ENCODE measurements at places on chromosomes 7 and 10.

DNA sequence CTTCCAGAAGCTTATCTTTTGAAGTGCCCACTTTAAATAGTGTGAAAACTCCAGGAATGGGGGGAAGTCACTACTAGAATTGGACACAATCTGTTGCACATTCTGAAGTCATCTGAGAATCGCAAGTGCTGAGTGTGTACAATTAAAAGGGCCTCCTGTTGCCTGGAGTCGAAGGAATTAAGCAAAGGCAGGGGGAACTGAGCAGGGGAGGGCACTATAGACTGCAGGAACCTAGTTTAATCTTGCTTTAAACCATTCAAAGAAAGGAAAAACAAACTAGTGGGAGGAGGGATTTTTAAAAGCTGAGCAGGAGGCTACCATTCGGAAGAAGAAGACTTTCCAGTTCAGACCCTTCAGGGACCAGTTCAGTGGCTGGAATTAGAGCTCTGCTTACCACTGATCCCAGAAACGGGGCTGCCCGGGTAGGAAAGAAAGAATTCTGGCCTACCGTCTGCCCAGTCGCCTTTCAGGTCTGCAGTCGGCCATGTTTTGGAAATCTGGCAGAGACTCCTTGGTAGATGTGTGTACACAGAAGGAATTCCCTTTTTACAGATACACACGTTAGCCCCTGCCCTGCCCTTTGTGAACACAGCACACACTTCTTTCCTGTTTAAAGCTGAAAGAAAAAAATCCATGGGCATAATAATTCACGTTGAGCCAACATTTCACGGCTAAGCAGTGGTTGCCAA, 610.6 kb upstream of the FOXK1 start:
- no peak for DNase-seq

DNA sequence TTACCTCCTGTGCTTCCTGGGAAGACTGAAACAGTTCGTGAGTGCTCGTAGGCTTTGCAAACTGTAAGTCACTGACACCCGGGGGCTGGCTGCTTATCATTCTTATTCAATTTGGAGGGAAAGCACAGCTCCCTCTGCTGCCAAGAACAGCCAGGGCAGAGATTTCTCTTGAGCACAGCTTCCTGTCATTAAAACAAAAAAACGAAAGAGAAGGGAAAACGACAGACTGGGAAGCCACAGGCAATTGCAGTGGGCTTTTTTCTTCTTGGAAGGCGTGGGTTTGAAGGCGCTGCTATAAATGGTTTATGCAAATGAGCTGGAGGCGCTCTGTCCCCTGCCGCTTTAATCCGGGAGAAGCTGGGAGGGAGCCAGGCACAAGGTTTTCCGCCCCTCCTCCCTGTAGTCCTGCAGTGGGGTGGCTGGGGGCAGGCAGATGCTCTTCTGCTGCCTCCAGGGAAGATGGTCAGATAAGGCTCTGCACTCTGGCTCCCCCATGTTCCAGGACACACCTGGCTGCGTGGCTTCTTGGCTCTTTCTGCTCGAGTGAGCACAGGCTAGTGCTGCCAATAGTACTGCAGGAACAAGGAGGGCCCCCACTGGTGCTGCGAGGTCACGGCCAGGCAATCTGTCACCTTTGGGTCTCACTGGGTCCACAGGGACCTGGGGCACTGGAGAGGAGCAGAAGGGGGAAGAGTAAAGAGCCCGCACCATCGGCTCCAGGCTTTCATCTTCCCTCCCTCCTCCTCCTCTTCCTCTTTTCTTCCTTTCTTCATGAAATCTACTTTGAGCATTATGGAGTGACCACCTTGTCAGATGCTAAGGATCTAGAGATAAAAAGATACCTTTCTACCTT, 49.5 kb downstream of the NEURL1 start:
- peak; percentile 76 for DNase-seq

- DNase-seq: no peak
Observed at GRCh38 chr7:3568516-3568915, 267.5 kb downstream of the SDK1 start.

DNA sequence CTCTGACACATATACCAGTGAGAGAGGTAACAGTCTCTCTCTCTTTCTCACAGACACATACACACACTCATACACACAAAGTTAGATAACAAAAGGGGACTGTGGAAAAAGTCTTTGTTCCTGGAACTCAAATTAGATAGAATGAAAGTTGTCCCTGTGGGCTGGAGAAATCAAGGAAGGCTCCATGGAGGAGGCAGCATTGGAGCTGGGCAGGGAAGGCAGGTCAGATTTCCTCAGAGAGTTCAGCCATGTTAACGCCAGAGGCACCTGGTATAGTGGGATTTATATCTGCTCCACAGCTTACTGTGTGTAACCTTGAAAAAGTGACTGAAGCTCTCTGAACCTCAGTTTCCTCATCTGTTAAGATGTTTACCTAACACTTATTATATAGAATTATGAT, 38.7 kb downstream of the LDB3 start:
- DNase-seq: no peak

DNA sequence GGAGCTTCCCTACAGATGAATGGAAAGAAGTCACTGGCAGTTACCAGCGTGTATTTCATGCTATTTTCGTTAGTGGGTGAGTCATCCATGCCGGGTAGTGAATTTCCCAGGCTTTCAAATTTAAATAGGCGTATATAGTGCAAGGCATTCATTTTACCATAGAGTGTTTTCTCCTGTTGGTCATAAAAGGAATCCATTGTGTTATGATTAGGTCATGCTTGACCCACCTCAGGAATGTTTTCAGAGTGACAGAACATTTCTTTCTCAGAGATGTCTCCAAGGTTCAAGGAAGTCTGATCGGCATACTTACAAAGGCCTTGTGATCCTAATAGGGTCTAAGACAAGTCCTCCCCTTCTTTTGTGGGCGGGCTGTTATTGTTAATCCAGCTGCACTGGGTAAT, 110.7 kb downstream of the AKR1D1 start:
- no peak for DNase-seq

Data from NCI-H1436 (cell line).